CMK (cell line): ENCODE measurements at places on chromosomes 11 and 22.

- no peak for DNase-seq
Measured at GRCh38 chr22:31039393-31039792, 41.7 kb upstream of the SMTN start.

DNA sequence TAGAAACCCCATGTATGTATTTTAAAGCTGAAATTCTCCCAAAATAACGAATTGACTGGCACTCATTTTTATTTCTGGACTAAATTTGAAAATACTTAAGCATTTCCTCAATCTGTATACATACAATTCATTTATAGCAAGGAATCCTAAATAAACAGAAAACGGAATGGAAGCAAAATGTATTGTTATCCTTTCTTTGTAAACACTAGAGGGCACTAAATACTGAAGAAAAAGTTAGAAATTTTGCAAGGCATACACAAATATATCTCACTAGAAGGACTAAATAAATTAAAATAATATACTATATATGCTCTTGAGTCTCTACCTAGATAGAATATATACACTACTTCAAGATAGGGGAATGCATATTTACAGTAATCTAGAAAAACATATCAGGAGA lies 23.1 kb upstream of the ANO5 start:
- no peak for DNase-seq

- DNase-seq, result no peak
Measured at GRCh38 chr22:42363892-42364291, 68.3 kb downstream of the NFAM1 start.

GRCh38 chr22:42080287-42080686 lies 787 bp downstream of the SMDT1 start:
- peak; percentile 40 for DNase-seq
